ENCODE measurements at places on chromosomes 6 and 20.

DNA sequence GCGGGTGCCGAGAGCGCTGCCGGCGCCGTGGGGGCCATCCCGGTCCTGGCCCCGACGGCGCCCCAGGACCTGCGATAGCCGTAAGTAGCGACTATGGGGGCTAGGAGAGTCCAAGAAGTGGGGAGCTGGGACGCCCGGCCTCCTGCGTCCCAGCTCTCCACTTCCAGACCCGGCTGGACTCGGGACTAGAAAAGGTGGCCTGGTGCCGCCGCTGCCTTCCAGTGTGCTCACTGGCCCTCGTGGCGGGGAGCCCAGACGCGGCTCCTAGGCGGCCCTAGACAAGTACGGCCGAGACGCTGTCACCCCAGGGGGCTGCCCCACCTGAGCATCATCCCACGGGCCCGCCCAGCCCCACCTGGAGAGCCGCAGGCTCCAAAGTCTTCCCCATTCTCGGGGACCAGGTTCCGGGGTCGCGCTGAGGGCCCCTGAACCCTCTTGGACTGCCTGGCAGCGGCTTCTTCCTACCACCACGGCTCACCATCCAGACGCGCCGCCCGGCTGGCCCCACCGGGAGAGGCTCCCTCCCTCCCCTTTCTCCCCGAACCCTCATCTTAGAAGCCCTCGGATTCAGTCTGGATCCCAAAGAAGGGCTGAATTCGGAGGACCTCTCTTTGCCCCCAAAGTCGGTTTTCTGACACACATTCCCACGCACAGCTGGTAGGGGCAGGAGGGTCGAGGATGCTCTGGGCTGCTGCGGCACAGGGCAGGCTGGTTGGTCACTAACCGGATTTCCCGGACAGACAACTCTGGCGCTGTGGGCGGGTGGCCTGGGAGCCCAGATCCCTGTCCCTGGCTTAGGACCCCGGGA is 870 bp upstream of the MDFI start:
- no peak for DNase-seq

DNA sequence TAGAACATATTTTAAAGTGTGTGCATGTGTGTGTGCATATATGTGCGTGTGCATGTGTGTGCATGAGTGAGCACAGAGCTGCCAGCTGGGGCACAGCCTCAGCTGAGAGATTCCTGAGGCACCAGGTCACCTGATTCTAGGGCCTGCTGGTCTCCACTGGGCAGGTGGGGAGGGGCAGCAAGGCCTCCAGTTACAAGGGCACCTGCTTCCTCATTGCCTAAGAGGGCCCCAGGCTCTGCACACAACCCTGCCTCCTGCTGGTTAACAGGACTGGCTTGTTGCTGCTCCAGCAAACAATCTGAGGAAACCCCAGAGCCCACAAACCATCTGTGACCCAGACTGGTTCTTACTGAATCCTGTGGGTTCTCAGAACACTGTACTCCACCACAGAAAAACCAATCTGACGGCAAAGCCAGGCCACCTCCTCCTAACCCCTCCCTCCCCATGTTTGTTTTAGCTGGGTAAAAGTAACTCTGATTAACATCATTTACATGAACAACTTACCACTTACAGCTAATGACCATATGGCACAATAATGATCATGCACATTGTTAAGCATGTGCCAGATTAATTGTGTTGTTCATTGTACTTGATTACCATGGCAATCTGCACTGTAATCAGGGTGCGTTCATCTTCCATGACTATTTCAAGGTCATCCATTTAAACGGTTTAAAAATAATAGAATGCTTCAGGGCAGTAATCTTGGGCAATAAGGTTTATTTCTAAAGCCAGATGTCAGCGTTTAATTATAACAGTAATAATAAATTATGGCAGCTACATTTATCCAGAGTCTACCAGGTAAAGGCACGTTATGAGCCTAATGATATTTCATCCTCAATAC is 23.1 kb upstream of the UBE2J1 start:
- no peak for DNase-seq

DNA sequence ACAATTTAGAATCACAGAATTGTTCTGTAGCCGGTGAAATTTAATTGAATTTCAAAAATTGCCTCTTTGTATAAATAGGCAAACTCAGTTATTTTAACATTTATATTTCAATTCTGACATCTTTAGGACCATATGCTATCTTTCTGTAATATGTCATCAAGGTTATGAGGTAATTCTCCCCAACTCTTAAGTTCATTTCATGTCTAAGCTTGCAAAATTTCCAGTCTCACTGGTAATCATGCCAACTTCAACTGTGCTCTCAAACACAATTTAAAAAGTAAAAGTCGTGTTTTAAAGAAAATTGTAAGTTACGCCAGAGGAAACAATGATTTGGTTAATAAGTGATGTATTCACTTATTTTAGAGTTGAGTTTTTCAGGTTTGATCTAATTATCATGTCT is 1.4 kb downstream of the NCOA7 start:
- DNase-seq: no peak

DNA sequence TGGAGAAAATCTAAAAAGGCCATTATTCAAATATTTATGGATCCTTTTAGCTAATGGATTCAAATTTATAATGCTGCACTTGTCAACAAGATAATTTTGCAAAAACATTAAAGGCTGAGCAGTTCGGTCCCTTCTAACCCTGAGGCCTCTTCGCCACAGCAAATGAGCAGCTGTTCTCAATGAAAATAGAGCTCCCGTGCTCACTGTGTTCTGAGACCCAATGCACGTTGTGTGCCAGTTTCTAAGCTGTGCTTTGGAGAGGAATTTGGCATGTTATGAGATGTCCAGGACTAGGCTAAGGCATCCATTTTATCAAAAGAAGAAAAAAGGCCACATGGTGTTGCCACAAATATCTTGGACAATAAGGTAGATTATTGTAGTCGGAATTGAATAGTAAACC is 220.1 kb upstream of the TSHZ2 start:
- DNase-seq: no peak

DNA sequence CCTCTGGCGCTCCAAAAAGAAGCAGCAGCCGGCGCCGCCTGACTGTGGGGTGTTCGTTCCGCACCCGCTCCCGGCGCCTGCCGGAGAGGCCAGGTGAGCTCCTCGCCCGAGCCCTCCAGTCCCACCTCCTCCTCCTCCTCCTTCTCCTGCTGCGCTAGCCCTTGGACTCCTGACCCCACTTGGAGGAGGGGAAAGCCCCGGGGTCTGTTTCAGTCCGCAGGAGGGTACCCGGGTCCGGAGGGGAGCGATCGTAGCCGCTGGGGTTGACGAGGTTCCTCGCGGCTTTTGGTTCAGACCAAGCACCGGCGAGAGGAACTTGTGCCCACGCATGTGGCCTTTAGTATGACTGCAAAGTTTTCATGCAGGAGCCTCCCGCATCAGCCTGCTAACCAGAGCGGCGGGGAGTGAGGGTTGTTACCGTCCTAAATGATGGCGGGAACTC is 493 bp downstream of the CRYBG1 start:
- peak; percentile 34 for DNase-seq

DNA sequence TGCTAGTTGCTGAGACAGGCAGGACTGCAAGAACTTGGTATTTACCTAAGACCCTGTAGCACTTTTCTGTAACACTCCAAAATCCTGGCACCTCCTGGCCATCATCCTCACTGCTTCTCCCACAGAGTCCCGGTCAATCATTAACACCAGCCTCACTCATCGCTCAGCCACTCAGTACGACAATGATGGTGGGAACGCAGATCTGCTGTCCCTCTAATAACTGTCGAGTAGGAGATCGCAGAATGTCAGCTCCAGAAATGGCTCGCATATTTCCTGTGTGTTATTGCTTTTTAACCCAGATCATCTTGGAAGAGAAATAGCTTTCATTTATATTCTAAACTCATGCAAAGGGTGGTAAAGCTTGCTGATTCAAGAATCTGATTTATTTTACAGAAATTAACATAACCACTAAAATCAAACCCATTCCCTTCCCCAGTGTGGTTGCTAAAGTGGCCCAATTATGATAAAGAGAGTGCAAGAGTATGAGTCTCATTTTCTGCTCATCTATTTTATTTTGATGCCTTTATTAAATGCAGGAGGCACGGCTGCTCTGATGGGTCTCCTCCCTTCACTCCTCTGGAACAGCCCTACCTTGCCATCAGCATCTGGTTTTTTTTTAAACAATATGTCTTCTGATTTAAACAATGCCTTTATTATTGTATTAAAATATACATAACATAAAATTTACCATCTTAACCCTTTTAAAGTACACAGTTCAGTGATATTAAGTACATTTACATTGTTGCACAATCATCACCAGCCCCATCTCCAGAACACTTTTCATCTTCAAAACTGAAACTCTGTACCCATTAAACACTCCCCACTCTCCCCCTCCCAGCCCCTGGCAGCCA is 28.3 kb upstream of the GGTLC1 start:
- no peak for DNase-seq

DNA sequence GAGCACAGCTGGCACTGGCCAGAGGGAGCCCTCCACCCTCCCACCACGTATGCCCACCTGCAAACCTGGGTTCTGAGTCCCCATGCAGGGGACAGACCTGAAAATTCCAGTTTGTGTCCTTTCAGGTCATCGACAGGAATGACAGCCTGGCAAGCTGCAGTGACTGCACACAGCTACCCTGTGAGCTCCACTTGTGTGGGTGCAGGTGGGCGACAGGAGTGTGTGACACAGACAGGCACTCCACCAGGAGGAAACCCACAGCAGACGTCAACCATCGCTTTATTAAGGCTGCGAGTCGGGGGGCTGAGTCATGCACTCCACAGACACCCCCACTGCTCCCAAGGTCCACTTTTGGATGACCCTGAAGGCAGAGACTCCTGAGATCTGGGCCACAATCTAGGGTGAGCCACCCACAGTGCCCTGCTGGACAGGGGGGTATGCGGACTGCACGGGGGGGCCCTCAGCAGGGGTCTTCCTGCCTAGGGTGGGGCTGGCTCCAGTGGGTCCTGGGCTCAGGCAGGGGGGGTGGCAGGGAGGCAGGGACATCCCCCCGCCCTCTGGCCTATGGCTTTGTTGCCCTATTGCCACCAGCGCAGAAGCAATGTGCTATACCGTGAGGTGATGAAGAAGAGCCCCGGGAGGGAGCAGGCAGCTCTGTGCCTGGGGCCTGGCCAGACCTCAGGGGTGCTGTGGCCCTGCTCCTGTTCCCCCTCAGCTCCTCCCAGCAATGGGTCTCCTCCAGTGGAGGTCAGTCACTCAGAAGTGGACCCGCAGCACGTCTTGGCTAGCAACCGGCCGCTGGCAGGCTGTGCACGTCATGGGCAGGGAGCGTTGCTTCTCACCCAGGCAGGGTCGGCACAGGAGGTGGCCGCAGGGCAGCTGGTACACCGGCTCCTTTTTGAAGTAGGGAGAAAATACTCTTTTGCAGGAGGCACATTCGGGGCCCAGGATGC is 25.1 kb upstream of the AVP start:
- no peak for DNase-seq

GRCh38 chr6:118768441-118768840 is 117.0 kb upstream of the CEP85L start:
- no peak for DNase-seq

DNA sequence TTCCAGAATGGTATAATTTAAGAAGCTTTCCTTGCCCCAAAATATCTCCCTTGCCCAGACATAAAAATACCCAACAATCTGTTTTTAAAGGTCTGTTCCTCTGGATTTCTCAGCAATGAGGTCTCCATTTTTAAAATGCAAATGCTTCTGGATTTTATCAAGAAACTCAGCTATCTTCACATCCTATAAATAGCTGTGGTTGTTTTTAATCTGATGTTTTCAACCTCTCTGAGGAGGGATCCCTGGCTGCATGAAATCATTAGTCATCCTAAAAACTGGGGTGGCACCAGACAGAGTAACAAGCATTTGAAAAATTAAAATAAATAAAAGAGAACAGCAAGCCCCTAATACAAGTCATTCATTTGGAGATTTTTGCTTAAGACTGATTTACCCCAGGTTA is 168.5 kb upstream of the ID4 start:
- peak; percentile 54 for DNase-seq

- DNase-seq: no peak
Measured at GRCh38 chr20:22502731-22503191, 81.6 kb downstream of the FOXA2 start.

- DNase-seq: peak; percentile 53
Measured at GRCh38 chr20:45322952-45323383, 14.9 kb upstream of the MATN4 start.

DNA sequence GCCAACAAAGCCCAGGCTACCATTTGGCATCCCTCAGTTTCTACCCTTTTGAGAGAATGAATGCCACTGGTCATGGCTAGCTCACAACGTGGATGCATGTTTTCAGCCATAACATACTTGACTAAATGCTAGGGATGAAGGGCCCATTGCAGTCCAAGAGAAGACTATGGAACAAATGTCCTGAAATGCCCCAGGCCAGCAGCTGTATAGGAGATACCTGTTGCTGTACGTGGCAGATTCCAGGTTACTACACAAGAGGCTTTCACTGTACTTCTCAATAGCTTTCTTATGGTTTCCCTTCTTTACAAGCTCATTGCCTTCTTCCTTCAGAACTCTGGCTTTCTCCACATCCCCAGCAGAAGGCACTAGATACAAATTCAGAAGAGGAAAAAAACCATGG is 11.7 kb downstream of the TOMM34 start:
- no peak for DNase-seq

- DNase-seq: no peak
Measured at GRCh38 chr20:15899967-15900366, 673.3 kb downstream of the KIF16B start.

DNA sequence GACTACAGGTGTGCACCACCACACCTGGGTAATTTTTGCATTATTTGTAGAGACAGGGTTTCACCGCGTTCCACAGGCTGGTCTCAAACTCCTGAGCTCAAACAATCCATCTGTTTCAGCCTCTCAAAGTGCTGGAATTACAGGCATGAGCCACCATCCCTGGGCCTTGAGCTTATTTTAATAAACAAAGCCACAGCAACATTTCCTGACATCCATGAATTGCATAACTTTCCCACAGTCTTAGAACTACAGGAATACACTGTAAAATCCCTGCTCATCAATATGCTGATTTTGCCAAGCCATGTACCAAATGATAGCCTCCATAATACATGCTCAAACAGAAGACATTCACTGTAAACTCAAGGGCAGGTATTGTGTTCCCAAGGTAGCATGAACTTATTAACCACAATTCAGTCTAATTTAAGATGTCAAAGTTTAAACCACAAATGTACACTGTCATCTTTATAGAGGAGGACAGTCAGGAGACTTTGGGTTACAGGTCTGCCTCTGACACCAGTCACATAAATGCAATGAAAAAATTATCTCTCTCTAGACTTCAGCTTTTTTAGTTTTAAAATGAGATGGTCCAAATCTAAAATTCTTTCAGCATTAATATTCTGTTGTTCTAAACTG is 40.0 kb downstream of the NUDT3 start:
- DNase-seq: peak; percentile 43

GRCh38 chr6:6002848-6003620 is 3.7 kb downstream of the NRN1 start:
- DNase-seq: peak; percentile 66

DNA sequence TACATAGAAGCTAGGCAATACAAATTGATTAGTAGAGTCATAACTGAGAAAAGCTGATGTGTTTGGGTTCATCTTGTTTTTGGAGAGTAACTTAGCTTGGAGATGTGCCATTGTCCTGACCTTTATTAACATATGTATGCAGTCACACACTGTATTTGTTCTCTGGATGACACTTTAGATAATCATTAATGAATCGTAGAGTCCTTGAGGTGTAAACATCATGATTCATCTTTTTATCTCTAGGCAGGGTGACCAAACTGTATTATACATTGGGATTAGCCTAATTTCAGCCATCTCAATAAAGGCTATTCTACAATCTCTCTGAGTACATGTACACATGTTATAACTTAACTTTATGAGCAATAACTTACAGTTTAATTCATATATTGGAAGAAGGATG is 3.6 kb upstream of the MTCL3 start:
- no peak for DNase-seq

Data from GM23248 (cell line).